Pons (tissue), 1 donor: ENCODE measurements at places on chromosomes 16 and 17.

DNA sequence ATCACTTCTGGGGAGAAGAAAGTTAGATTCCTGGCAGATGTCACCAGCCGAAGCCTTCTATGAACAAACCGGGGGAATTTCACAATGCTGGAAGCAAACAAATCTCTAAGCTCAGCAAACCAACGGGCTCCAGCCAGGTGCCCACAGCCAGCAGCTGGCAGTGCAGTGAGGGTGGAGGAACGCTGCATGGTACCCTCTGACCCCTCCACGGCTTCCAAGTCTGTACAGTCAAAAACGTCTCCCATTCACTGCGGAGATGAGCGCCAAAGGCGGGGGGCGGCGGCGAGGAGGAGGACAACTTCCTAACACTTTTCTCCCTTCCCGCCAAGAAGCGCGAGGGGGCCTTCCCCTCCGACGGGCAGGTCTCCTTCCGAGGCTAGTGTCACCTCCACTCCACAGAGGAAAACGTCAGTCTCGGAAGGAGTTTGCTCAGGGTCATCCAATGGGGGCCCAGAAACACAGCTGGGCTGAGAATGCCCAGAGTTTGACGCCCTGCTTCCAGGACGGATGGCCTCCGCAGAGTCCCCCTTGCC, 924 bp downstream of the ZNF598 start:
- DNase-seq, result no peak

- no peak for DNase-seq
Observed at GRCh38 chr16:88770461-88771293, 14.3 kb downstream of the PIEZO1 start.

- no peak for DNase-seq
Observed at GRCh38 chr16:85202051-85202601, 89.9 kb upstream of the CIBAR2 start.

DNA sequence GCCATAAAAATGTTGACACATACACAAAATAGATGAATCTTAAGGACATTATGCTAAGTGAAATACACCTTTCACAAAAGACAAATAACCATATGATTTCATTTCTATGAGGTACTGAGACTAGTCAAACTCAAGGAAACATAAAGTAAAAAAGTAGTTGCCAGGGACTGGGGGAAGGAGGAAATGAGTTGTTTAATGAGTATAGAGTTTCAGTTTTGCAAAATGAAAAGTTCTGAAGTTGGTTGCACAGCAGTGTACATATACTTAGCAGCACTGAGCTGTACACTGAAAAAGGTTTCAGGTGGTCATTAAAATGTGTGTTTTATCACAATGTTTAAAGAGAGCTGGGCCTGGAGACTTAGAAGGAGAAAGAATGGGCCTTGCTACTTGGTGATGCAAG, 4.7 kb upstream of the SLC13A2 start:
- DNase-seq, result no peak

DNA sequence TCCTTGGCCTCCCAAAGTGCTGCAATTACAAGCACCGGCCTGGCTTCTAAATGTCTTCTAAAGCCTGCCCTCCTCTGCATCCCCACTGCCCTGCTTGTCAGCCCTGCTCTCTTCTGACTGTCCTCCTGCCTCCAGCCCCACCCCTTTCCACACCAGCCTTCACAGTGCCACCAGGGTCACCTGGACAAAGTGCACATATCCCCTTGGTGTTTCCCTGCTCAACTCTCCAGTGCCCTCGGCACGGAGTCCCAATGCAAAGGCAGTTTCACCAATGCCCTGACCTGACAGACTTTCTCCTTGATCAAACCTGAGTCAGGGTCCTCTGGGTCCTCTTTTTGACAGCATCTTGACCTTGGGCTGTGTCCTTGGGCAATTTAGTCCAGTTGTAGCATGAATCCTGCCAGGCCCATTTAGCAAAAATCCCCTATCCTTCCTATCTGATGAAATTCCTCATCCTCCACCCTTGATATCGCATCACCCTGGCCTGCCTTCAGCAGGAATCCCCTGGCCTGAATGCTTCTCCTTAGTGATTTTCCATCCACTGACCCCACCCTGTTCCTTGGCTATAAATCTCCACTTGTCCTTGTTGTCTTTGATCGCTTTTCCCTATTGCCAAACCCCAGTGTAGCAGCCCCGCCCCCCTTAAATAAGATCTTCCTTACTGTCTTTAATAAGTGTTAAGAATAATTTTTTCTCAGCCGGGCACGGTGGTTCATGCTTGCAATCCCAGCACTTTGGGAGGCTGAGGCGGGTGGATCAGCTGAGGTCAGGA, 42.7 kb upstream of the ETV4 start:
- no peak for DNase-seq

GRCh38 chr17:57597531-57598453, 147.3 kb downstream of the CCDC182 start:
- DNase-seq, result peak; percentile 85

DNA sequence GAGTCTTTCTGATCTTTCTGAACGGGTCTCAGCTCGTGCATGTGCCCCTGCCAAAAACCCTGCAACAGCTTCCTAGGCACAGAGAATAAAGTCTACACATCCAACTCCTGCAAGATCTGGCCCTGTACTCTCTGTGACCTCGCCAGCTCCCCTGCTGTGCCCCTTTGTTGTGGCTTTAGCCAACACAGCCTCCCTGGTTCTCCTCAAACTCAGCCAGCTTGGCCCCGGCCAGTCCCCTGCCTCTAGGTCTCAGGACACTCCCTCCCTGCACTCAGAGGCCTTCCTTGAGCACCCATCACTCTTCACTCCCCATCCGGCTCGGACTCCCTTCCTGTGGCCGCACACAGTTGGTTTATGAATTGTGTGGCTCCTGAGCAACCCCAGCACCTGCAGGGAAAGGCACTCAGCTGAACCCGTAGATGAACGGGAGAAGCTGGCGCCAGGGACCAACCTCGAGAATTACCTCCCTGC, 1.4 kb downstream of the CEP131 start:
- no peak for DNase-seq

- peak; percentile 62 for DNase-seq
Observed at GRCh38 chr17:39194089-39194984, 3.1 kb downstream of the CACNB1 start.

- DNase-seq, result no peak
Observed at GRCh38 chr17:35889818-35890773, 9.9 kb upstream of the CCL5 start.

DNA sequence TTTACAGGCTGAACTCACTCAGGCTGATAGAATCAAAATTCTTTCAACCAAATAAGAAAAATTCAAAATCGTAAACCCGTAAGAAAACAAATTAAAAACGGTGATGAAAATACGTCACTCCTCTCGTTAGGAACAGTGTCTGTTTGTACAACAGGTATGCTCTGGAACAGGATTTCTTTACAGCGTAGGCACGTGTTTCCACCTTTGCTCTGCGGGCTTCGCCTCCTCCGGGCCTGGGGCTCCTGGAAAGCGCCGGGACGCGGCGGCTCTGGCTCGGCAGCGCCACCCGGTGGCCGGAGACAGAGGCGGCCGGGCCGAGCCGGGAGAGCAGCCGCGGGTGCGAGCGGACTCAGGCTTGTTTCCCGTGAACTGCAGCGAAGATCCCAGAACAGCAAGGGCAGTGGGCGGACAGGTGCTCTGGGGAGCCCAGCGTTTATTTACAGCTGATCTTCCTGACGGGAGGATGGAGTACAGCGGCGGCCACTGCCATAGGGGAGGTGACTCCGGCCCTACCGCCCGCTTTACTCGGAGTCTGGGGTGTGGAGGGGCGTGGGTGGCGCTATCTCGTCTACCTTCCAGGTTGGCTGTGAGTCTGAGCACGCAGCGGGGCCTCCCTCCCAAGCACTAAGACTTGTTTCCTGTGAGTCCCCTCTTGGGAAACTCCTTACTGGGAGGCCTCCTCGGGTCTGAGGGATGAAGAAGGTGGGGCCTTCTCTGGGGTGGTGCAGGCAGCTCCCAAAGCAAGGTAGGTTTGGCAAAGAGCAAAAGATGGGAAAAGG, 40.5 kb upstream of the ATP2A3 start:
- DNase-seq, result no peak

DNA sequence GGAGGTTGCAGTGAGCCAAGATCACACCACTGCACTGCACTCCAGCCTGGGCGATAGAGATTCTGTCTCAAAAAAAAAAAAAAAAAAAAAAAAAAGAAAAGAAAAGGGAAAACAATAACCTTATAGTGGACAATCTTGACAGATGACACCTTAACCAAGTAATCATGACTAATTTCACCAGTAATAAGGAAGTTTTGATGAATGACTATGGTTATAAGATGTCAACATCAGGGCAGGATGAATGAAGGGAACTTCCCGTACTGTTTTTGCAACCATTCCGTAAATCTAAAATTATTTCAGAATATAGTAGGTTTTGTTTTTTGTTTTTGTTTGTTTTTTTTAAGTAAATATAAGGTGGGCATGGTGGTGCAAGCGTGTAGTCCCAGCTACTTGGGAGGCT, 23.0 kb downstream of the GSPT1 start:
- no peak for DNase-seq

DNA sequence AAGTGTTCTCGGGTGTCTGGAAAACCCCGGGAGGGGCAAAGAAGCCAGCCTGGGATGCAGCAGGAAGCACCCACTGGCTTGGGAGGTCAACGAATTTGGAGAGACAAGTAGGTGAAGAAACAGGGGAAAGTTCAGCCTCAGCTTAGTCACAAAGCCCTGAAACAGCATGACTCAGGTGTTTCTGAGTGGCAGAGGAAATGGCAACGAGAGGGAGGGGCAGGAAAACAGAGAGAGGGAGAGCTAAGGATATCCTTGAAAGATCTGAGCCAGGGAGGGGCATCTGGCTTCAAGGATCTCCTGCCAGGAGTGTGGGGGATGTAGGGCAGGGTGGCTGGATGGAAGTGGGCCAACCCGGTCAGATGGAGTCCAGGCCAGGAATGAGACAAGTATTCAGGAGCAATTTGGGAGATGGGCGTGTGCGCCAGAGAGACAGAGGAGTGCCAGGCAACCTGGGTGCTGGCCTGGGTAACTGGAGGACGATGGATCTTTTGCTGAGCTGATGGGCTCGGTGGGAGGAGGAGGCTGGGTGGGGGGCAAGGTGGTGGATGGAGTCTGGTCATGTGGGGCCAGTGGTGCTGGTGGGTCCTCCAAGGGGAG, 27.2 kb downstream of the ABCC3 start:
- no peak for DNase-seq

DNA sequence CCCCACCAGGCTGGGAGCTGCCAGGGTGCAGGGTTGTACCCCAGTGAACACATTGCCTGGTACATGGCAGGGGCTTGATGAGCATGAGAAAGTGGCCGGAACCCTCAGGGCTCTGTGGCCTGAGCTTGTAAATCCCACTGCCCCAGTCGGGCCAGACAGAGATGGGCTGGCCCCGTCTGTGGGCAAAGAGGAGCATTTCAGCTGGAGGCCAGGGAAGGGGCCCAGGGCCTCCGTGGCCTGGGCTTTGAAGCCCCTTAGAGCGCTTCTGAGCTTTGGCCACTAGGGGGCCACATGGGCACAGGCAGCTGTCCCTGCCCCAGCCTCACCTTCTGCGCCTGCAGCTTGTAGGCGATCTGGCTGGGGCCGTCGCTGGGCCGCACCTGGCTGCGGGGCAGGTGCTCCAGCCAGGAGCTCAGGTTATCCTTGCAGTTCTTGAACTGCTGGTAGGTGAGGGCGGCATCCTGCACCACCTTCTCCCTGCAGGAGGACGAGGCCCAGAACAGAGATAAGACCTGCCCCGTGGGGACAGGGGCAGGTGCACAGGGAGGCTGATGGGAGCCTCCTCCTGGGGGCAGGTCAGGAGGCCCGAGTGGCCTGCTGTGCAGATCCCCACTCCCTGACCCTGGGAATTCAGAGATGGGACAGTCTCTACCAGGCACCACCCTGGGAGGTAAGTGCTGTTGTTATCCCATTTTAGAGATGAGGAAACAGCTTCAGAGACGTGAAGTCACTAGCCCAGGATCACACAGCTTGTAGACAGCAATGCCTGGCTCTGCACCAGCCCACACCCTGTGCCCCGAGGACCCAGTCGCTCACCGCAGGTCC, 12.8 kb downstream of the EVPL start:
- peak; percentile 37 for DNase-seq

DNA sequence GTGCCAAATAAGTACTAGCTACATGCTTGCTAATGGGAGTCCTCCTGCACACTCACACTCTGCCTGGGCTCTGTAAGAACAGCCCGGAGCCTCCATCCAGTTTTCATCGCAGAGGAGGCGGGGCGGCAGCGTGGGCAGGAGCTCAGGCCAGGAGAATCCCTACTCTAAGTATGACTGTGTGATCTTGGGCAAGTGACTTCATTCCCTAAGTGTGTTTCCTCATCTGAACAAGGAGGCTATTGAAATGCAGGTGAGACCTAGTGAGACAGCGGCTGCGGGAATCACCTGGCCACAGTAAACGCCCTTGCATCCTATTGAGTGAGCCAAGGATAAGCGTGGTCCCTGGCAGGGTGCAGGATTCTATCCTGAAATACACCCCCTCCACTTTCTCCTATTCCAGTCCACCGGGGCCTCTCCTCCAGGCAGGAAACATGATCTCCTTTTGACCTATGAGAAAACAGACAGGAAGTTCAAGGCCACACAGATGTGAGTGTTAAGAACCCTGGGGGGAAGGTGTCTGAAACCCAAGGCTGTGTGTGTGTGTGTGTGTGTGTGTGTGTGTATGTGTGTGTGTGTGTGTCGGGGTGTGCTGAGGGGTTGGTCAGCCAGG, 5.2 kb upstream of the RAI1 start:
- no peak for DNase-seq

DNA sequence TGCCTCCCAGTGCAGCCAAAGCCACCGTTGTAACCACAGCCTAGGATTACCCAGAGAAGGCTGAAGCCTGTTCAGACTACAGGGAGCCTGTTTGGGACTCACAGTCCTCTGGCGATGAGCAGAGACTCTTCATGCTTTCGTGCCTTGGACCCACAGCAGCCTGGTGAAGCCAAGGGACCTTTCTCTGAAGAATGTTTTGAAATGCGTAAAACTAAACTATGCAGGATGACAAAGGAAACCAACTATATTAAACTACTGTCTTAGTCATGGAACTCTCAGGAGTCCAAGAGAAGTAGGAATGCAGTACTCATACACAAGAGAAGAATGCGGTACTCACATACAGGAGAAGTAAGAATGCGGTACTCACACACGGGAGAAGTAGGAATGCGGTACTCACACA, 20.9 kb downstream of the ABR start:
- DNase-seq, result no peak

- no peak for DNase-seq
Observed at GRCh38 chr16:72948238-72948829, 99.6 kb downstream of the ZFHX3 start.

GRCh38 chr17:5511401-5512225, 25.2 kb downstream of the MIS12 start:
- no peak for DNase-seq
